ENCODE measurements at places on chromosomes 3 and 15. TPM values are rescaled to one million over a fixed set of nuclear protein-coding genes. Genes with fewer than 3 reads are reported as not detected.

The LRRN1 gene
- 208 TPM for total RNA-seq

The SLC22A14 gene
- total RNA-seq: 0.18 TPM

The POTEB2 gene
- not detected for total RNA-seq

- DNase-seq: no peak
Measured at GRCh38 chr3:192947421-192947820, 29.8 kb upstream of the MB21D2 start.

- DNase-seq: no peak
Measured at GRCh38 chr3:57007521-57008460, 52.7 kb upstream of the SPATA12 start.

- DNase-seq: no peak
Measured at GRCh38 chr15:67883234-67883773, 43.5 kb upstream of the RNU6-1 start.

- DNase-seq: no peak
Measured at GRCh38 chr15:78317145-78317836, 17.9 kb upstream of the SKIC8 start.

- DNase-seq: no peak
Measured at GRCh38 chr15:98674336-98674735, 26.0 kb downstream of the IGF1R start.

DNA sequence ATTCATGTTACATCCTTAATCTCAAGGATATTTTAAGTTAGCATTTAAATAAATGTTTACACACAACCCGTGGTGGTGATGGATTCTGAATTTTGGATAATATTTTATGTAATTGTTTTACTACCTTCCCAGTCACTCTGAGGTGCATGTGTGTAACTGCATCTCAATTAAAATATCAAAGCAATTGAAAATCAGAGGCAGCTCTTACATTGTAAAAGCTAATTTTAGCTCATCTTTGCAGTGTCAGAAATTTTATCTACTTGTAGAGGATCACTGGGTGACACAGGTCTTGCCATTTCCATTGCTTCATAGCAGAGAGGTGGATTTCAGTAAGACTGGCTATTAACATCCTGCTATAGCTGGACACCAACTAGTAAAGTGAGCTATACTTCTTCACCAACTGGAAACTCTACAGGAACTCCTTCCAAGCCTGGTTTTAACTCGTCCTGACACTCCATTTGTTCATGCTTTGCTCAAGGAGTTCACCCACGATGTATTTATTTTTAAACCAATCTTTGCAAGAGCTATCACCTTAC, 19.6 kb upstream of the MITF start:
- DNase-seq: no peak

- DNase-seq: no peak
Measured at GRCh38 chr3:123390865-123391600, 57.9 kb downstream of the ADCY5 start.

DNA sequence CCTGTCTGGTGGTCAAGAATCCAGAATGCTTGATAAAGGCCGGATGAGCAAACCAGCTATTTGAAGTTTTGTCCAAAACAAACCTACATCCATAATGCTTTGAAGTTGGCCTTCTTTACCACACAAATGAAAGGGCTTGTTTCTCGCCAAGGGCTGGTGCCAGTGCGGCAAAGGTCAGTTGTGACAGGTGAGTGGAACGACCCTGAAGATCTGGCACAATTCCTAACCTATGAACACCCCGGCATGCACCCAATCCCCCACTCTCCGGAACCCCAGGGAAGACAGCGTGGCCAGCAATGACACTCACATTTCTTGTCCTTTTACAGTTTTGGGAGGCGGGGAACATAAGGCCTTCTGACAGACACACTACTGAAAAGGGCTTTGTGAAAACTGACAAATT, 90.6 kb downstream of the ATP10A start:
- DNase-seq: no peak

- DNase-seq: no peak
Measured at GRCh38 chr3:150391161-150391560, 16.9 kb upstream of the TSC22D2 start.

GRCh38 chr3:30628901-30629590, 22.6 kb downstream of the TGFBR2 start:
- DNase-seq: no peak

GRCh38 chr3:177694316-177694715, 497.0 kb upstream of the TBL1XR1 start:
- DNase-seq: no peak

Measured in progenitor cell of endocrine pancreas (in vitro differentiated cells).